Skeletal muscle tissue (tissue), 5 donors: ENCODE measurements at places on chromosomes 1 and 21. TPM values are rescaled to one million over a fixed set of nuclear protein-coding genes. Genes with fewer than 3 reads are reported as not detected.

AMY1B gene
- not detected for total RNA-seq

RNU1-4 gene
- under 0.01 TPM for total RNA-seq

MIXL1 gene
- not detected for total RNA-seq

SPAG17 gene
- 0.52 TPM for total RNA-seq

LEMD1 gene
- not detected for total RNA-seq

CLCA4 gene
- not detected for total RNA-seq

CR2 gene
- total RNA-seq = not detected

KCNJ15 gene
- total RNA-seq = 0.52 TPM

ARV1 gene
- total RNA-seq = 10.4 TPM

HRNR gene
- total RNA-seq = not detected

SPRR2E gene
- not detected for total RNA-seq

PDE9A gene
- 1.6 TPM for total RNA-seq
